HEK293T (cell line): ENCODE measurements at places on chromosomes 13 and 19.

DNA sequence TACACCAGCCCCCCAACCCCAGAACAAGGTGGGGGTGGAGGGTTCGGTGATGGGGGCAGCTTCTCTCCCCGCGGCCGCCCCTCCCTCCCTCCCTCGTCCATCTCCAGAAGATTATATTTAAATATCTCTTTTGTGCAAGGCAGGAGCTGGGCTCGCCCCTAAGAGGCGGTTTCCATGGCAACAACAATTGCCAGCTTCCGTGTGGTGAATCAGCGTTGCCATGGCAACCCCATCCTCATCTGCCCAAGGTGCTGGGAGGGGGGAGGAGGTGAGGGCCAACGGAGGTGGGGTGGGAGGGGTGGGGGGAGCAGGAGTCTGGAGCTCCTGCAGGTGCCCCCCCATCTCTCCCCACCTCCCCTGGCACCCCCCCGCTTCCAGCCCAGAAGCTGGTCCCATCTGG, 46.4 kb downstream of the CELF5 start:
- peak; percentile 36 for DNase-seq

- DNase-seq = no peak
These were observed 128.3 kb upstream of the FRY start for GRCh38 chr13:31903111-31903815.

GRCh38 chr13:49348751-49349150, 95.1 kb downstream of the CAB39L start:
- DNase-seq = no peak

- no peak for DNase-seq
These were observed 152.9 kb downstream of the SIPA1L3 start for GRCh38 chr19:38059897-38060296.

- no peak for DNase-seq
These were observed 3.6 kb downstream of the MAU2 start for GRCh38 chr19:19324059-19324770.

DNA sequence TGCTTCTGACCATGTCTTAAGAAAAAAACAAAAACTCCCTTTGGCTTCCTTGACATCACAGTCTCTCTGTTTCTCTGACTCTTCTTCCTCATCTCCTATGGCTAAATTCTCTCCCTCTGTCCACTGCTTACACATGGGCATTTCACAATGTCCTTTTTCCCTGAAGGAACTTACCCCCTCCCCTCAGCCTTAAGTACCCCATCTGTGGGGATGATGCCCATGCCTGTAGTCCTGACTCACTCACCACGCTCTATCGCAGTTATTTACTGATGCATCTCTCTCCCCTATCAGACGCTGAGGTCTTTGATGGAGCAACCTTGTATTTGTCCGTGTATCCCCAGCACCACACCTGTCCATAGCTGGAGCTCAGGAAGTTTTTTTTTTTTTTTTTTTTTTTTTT, 32.4 kb downstream of the ACTN4 start:
- no peak for DNase-seq

DNA sequence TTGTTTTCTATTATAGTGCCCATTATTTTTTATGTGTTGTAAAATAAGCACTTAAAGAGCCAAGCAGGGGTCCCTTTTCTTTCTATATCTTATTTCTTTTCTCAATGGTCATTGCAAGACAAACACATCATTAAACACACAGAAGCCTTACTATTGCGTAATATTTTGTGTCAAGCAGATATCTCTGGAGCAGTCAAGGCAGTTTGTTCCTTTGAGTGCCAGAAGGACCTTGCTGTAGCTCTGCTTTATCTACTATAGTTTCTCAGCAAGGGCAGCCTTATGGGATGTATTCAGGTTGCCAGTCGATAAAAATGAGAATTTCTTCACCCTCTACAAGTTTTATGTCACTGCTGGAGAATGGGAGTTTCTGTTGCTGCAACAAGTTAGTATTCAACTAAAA, 319.3 kb downstream of the TDRD3 start:
- DNase-seq = no peak

GRCh38 chr13:28618230-28618994, 40.5 kb upstream of the POMP start:
- DNase-seq = no peak

GRCh38 chr19:1862424-1863327, 703 bp downstream of the KLF16 start:
- DNase-seq = peak; percentile 63

DNA sequence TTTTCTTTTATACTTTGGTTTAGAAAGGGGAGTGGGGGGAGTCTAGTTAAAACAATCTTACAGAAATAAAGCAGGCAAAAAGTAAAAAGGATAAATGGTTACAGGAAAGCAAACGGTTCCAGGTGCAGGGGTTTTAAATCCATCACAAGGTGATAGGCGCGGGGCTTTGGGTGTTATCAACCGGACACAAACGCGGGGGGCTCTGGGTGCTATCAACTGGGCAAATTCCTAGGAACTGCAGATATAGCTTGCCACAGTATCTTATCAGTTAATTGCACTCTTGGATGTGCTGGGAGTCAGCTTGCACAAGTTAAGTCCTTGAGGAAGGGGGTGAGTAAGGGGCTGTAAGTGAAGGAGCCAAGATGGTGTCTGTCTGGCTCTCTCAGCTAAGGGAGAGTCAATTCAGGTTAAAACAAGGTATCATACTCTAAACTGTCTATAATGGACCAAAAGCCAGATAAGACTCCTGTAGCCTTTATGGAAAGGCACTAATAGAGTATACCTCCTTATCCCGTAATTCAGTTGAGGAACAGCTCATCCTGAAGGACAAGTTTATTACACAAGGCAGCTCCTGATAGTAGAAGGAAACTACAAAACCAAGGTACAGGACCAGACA, 32.6 kb upstream of the ZSCAN5A start:
- DNase-seq = no peak

- peak; percentile 91 for DNase-seq
These were observed 12.8 kb downstream of the IER2 start for GRCh38 chr19:13162724-13163608.

- peak; percentile 69 for DNase-seq
These were observed at the start of gene MAB21L1 for GRCh38 chr13:35475960-35476943. MAB21L1 (minus strand) TSS chr13:35476689; CDS start chr13:35476138, 551 bp downstream.

- DNase-seq = no peak
These were observed 19.9 kb upstream of the ACOD1 start for GRCh38 chr13:76928456-76928855.

- no peak for DNase-seq
These were observed 49.2 kb downstream of the GADD45B start for GRCh38 chr19:2524840-2525723.

DNA sequence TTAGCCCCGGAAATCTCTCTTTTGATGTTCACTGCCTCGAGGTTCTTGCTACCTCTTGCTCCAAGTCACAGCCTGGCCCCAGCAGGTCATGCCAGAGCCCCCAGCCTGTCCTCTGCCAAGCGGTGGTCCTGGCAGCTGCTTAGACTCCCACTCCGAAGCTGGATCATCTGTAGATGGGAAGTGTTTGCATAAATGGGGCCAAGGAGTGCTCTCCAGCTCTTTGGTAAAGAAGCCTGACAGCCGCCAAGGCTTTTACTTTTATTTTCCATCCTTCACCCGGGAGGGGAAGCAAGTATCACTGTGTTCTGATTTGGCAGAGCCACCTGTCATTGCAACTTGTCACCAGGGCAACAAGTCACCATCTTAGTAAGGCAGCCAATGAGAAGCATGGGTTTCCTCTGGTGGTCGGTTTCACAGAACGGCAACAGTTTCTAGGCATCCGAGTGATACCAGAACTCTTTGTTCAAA, 10.6 kb upstream of the RETN start:
- DNase-seq = no peak

DNA sequence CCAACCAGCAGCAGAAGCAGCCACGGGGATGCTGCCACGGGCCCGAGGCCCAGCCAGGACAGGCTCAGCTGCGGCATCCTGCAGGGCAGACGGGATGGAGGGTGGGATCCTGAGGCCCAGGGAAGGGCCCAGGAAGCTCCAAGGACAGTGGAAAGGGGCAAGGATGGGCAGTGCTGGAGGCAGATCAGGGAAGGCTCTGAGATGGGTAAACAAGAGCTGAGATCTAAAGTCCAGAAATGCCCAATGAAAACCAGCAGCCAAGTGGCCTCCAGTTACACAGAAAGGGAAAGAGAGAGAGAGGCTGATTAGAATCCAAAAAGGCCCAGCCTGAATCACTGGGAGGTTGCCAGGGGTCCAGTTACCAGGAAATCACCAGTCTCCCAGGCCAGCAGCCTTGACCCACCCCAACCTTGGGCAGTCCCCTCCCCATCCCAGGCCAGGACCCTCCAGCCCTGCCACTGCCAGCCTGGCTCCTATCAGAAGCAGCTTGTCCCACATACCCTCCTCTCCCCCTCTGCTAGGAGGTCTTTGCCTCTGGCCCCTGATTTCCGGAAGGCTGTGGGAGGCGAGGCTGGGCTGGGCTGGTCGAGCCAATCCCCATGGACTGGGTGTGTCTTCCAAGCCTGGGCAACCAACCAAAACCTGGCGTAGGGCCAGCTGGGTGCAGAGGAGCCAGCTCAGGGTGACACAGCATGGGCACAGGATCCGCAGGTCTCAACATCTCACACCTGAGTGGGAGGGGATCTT, at the start of gene CYP4F11:
Gene CYP4F11, minus strand, starts transcription at position 198 of the 747 bp plus-strand sequence. Its CDS starts 121 bp downstream, at position 77.
- DNase-seq = no peak

DNA sequence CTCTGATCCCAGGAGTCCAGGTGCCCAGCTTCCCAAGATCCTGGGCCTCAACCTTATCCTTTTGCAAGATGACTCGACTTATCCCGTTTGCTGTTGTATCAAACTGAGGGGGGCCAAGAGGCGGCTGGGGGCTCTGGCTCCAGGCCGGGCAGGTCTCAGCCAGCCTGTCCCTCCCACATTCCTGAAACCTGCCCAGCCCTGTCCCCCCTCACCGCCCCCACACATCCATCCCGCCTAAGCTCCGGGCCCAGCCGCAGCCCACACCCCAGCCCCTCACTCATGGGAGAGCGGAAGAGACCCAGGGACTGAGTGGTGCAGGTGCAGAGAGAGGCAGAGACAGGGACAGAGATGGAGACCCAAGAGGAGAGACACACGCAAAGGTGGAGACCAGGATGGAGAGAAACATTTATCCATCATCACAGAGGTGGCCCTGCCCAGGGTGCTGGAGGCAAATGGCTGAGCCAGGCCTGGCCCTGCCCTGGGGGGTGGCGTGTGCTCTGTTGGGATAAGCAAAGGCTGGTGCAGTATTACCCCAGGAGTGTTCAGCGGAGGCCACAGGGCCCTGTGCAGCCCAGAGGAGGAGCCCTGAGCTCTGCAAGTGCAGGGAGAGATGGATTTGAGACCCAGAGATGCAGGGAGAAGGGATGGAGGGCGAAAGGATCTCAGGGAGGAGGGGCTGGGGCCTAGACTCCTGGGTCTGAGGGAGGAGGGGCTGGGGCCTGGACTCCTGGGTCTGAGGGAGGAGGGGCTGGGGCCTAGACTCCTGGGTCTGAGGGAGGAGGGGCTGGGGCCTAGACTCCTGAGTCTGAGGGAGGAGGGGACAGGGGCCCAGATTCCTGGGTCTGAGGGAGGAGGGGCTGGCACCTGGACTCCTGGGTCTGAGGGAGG, 1.6 kb downstream of the BCAM start:
- DNase-seq = no peak

DNA sequence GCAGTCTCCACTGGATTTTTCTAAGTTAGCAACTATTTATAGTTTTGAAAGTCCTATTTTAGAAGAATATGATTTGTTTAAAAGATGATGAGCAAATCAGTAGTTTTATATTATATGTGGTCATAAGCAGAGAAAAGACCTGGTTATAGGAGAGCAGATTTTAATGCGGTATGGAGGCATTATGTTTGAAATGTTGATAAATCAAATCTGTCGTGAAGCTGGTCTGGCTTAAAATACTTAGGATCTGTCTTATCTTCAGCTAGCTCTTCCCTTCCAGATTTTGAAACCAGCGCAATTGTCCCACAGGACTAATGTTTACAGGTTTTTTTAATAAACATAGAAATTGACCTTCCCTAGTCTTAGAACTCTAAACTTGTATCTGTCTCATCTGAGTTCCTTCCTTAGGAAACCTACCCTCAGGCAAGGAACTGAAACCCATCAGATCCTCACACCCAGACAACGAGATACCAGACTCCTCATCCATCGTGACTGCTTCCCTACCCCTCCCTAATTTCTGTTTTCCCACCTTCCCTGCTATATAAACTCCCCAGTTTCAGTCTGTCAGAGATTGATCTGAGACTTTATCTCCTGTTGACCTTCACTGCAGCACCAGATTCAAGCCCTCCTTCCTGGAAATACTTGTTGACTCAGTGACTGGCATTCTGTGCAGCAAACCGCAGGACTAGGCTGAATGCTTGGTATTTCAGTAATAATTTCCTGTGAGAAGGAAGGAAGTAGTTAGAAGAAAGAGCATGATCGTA, 37.8 kb upstream of the CXCL17 start:
- no peak for DNase-seq

GRCh38 chr13:39405107-39405506, 197.9 kb downstream of the LHFPL6 start:
- no peak for DNase-seq

- DNase-seq = no peak
These were observed 495.8 kb upstream of the KLF12 start for GRCh38 chr13:74629985-74630384.

- no peak for DNase-seq
These were observed 27.4 kb downstream of the NDFIP2 start for GRCh38 chr13:79508224-79508961.

GRCh38 chr19:13207846-13208671, 57.8 kb downstream of the IER2 start:
- no peak for DNase-seq

- DNase-seq = peak; percentile 93
These were observed 539 bp upstream of the MBOAT7 start for GRCh38 chr19:54189735-54190502.

GRCh38 chr13:30804474-30804873, 69.1 kb downstream of the ALOX5AP start:
- DNase-seq = no peak

GRCh38 chr13:105817498-105817897, 718.0 kb downstream of the EFNB2 start:
- DNase-seq = no peak

GRCh38 chr19:6802336-6803035, 30.0 kb downstream of the VAV1 start:
- DNase-seq = no peak

- no peak for DNase-seq
These were observed 356.1 kb upstream of the SLITRK1 start for GRCh38 chr13:84238381-84238780.

GRCh38 chr13:74191410-74191809, 57.2 kb upstream of the KLF12 start:
- DNase-seq = no peak

DNA sequence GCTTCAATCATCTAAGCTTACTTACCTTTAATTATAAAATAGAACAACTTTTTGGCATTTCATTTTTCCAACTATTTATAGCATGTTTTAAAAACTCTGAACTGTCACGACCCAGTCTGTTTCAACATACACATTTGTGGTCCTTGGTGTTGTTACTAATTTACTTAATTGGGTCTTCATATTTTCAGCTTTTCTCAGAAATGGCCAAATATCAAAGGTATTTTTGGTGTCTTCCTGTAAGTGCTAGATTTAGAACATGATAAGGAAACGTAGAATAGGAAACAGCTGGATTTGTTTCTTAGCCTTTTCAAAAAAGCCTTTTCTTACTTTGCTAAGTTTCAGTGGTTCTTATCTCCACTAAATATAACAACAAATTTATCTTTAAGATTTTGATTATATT, 11.4 kb downstream of the LPAR6 start:
- DNase-seq = no peak
